ENCODE measurements at places on chromosomes 7 and 10.

DNA sequence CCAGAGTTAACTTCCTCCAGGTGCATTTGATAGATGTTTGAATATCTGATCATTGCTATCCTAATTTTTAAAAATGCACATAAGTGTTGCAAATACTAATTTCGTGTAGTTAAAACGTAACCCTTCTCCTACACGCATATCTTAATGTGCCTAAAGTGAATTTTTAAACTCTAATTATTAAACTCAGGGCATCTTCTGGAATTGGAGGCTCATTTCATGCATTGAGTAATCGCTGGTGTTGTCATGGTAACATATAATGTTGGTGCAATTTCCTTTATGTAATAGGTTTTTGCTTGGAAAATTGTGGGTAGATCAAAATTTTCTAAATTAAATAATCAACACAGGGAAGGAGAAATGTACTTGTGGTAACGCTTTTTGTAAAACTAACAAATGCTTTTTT, 56.2 kb downstream of the ARMC3 start:
- no peak for DNase-seq

- no peak for DNase-seq
Measured at GRCh38 chr7:64811767-64812166, 17.5 kb downstream of the ZNF138 start.

DNA sequence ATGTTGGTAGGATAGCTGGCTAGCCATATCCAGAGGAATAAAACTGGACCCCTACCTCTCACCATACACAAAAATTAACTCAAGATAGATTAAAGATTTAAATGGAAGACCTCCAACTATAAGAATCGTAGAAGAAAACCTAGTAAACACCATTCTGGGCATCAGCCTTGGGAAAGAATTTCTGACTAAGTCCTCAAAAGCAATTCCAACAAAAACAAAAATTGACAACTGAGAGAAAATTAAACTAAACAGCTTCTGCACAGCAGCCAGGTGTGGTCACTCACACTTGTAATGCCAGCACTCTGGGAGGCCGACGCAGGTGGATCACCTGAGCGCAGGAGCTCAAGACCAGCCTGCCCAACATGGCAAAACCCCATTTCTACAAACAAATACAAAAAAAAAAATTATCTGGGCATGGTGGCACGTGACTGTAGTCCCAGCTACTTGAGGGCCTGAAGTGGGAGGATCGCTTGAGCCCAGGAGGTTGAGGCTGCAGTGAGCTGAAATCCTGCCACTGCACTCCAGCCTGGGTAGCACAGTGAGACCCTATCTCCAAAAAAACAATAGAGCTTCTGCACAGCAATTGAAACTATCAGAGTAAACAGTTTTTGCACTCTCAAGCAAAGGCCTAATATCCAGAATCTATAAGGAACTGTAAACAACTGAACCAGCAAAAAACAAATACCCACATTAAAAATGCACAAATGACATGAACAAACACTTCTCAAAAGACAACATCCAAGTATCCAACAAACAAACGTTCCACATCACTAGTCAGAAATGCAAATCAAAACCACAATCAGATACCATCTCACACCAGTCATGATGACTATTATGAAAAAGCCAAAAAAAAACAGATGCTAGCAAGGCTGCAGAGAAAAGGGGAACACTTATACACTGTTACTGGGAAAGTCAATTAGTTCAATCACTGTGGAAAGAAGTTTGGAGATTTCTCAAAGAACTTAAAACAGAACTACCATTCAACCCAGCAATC, 4.8 kb downstream of the CRPPA start:
- DNase-seq, result no peak

DNA sequence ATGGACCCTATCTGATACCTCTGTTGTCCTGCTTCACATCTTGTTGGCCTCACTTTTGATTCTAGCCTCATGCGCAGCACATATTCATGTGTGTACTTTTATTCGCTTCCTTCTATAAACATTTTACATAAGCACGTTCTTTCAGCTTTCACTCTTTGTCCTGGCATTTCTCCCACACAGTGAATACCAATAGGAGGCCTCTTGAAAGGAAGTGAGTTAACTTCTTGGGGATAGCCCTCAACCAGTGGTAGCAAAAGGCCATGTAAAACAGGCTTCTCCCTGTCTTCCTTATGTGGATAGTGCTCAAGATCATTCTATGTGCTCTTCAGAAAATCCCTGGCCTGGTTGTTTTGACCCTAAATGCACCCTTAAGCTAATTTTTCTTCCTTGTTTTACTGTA, 633.9 kb upstream of the MBL2 start:
- DNase-seq, result no peak

DNA sequence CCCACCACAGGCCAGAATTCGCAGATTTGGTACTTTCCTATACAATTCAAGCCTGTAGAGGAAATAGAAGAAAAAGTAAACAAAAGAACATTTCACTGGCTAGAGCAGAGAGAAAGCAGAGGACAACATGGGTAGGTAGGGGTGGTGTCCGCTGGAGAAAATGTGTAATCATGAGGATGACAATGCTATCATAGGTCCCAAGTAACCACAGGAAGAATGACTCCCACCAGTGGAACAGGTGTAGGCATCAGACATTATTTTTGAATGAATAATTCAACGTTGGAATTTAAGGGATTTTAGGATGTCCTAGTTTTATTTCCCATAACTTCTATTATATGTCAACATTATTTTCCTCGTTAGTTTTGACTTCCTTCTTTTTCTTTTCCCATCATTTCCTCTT, 248.9 kb downstream of the DGKI start:
- DNase-seq, result no peak

DNA sequence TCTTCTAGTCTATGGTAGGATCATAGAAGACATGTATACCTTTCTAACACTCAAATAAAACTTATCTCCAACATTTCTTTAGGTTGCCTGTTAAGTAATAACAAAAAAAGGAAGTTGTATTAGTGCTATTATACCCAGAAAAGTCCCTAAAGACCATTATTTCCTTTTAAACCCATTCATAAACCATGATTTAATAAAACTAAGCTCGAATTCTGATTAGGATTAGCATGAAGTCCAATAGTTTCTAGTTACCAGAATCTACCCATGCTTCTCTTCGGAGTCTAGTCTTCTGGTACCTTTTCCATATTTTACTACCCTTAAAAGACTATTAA, 62.7 kb downstream of the USP6NL start:
- DNase-seq, result no peak

- DNase-seq, result no peak
Measured at GRCh38 chr7:87518735-87519134, 43.3 kb upstream of the ABCB4 start.

DNA sequence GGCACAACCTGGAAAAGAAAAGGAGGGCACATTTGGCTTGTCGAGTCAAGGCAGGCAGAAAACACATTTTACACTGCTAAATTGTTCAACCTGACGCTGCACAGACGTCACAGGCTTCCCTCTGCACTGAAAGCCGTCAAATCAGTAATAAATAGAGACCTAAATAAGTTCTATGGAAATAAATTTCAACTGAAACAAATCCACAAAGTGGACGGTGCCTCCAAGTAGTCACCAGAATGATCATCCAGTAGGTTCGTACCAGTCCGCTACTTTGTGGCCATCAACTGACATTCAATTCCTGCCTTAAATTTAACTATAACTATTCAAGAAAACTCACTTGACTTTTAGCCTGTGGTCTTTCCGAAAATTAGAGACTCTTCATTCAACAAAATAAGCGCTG, 49.0 kb downstream of the NPVF start:
- DNase-seq, result no peak

DNA sequence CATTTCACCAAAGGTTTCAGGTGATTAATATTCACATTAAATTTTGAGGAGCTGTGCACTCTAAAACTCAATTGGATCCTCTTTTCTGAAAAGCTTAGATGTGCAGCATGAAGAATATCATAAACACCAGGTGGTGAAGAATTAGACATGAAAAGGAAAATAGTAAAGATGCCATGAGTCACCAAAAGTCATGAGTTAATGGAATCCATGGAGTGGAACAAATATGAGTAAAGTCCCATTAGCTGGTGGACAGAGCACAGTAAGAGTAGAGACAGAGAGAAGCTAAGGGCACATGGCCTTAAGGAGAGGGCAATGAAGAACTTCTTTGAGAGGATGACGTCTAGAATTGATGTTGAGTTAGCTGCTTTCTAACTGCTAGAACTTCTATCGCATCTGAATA, 271.6 kb downstream of the CSTF2T start:
- DNase-seq, result no peak

DNA sequence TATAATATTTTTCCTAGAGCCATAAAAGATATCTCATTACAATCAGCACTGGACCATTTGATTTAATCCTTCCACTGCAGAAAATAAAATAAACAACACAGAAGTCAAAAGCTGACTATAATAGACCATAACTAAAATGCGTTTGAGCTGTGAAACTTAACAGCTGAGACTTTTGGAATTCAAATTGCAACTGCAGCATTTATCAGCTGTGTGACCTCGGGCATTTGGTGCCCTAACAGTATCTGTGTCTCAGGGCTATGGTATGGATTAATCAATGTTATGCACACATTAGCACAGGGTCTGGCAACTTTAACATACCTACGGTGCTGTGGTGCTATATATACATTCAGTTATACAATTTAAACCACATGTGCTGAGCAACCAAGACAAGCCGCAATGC, 160.1 kb downstream of the COL28A1 start:
- DNase-seq, result no peak

- no peak for DNase-seq
Measured at GRCh38 chr7:12391922-12392615, 11.6 kb downstream of the VWDE start.

- DNase-seq, result no peak
Measured at GRCh38 chr10:131211559-131211958, 100.0 kb downstream of the TCERG1L start.

DNA sequence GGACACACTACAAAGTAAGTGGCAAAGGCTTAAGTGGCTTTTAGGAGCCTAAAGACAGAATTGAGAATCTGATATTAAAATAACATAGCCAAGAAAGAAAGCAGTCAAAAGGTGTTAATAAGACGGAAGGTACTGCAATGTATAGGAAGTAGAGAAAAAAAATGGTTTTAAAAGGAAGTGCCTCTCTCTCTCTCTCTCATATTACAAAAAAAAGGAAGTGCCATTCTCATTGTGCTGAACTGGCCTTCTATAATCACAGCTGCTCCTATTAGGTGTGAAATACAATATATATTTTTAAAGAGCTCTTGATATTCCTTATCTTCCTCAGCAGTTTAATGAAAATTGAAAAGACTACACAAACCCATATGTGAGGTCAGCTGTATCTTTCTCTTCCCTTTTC, 199.4 kb upstream of the NPVF start:
- no peak for DNase-seq

DNA sequence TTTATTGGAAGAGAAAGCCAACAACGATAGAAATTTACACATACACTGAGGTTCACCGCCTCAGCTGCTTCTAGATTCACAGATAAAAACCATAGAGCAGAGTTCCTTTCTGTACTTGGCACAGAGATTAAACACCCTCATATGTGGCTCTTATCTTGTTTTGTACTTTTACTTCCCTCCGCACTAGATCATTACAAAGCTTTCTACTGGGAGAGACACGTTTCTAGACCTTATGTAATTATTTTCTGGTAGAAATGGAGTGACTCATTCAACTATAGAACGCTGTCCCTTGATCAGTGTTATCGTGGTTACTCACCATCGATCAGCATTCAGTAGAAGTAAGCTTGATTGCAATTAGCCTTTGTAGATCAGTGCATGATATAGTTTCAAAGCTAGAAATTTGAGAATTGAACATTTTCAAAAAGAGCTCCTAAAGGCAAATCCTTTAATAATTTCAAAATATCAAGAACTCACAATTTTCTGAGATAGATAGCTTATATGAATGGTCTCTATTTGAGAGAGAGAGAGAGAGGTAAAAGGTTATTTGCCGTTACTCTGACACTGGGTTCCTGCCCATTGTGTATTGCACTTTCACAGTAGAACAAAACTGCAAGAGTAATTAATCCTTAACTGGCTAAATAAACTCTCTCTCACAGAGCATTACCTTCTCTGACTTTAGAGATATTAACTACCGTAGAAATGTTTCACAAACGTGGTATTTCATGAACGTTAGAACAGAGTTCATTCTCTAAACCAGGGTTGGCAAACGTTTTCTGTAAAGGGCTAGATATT, 26.1 kb upstream of the DNAJC1 start:
- no peak for DNase-seq

- no peak for DNase-seq
Measured at GRCh38 chr10:63421591-63421990, 44.2 kb downstream of the JMJD1C start.

DNA sequence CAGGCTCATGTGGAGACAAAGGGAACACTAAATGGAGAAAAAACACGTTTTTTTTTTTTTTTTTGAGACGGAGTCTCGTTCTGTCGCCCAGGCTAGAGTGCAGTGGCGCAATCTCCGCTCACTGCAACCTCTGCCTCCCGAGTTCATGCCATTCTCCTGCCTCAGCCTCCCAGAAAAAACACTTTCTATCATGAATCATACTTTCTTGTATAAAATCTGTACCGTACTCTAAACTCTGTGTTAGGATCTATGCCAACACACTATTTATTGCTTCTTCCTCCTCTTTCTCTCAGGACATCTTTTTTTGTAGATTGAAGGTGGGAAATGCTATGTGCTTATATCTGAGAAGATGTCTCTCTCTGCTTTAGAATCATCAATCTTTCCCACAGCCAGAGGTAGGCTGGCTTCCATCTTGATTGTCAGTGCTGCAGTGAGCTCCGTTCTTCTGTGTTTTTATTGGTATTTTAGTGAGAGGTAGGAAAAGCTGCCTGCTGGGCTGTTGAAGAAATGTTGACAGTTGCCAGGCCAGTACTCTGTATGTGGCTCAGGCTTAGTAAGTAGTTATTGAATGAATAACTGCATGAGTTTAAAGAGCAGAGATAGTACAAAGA, 101.1 kb downstream of the GPR85 start:
- no peak for DNase-seq

DNA sequence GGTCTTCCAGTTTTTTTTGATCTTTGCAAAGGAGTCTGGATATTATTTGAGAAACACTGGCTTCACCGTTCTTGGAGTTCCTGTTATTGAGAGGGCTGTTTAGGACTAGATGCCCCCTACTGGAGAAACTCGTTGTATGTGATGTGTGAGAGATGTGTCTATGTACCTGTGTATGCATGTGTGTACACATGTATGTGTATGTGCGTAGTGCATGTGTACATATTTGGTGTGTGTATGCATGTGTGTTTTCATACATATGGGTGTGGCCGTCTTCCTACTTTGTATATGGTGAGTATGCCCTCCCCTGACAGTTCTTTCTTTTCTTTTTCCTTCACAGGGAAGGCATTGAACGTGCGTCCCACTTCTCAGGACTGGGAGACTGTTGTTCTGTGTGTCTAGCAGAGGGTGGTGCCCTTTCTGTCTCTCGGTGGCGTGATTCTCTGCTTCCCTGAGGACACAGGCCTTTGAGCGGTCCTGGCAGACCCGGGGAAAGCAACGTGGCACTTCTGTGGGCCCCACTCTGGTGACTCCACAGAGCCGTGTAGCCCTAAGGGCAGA, 3.0 kb upstream of the CALHM3 start:
- no peak for DNase-seq

- DNase-seq, result no peak
Measured at GRCh38 chr10:113540845-113541548, 11.9 kb upstream of the HABP2 start.
